ENCODE measurements at places on chromosomes 5 and 9.

GRCh38 chr9:94865582-94866452 lies 139.3 kb downstream of the AOPEP start:
- no peak for DNase-seq

- no peak for DNase-seq
Observed at GRCh38 chr5:79456890-79457583, 56.9 kb downstream of the HOMER1 start.

GRCh38 chr9:15786616-15787015 lies 233.8 kb downstream of the CCDC171 start:
- DNase-seq: no peak

DNA sequence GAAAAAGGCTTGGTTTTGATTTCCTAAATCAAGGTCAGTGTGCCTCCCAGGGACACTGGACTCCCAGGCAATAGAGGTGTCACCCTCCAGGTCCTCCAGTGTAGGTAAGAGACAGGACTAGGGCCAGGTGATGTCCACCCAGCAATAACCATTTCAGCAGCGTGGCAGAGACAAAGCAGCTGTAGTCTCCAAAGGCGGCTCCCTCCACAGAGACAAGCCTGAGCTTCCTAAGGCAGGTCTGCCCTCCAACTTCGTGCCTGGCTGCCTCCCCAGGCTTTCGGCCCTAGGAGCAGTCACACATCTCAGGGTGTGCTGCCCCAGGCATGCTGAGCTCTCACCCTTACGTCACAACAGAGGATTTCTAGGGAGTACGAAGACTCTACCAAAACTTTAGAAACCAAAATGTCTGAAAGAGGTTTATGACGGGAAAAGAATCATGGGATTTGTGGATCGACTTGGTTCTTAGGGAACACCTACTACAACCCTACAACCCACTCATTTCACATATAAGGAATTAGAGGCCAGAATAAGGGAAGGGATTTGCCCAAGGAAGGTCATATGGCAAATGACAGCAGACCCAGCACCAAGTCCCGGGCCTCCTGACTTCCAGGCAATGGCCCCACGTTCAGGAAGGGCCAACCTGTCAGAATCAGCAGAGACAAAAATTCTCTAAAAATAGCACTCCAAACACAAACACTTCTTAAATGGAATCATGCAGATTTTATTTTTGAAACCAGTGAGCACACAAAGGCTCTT lies 105.5 kb downstream of the KLHL3 start:
- DNase-seq: no peak

- DNase-seq: no peak
Observed at GRCh38 chr5:15493501-15493900, 6.5 kb upstream of the FBXL7 start.

DNA sequence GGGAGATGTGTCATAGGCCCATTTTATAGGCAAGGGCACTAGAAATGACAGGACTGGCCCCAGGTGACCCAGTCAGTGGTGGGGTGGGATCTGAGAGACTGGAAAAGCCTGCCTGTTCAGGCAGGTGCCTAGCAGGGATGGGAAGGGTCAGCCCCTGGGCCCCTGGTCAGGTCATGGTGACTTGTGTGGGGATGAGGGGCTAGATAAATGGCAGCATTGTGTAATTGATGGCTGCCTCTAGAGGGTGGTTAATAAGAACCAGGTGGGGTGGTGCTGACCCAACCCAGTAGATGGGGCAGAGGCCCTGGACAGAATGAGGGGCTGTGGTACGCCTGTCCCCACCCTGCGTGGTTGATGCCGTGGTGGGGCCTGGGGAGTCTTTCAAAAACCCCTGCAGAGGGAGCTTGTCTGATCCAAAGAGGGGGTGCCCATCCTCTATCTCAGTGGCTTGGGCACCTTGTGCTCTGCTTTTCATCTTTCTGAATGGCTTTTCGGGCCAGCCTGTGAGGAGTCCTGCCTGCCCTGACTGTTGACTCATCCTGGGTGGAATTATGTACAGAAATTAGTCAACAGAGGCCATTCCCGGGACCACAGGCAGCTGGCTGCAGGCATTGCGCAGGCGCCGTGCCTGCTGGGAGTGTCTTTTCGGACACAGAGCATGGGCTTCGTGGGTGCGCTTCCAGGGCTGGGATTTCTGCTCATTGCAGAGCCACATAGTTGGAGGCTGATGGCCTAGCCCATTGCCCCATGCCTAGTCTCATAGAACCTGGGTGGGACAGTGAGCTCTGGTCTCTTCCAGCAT lies 93.6 kb upstream of the PITX1 start:
- peak; percentile 60 for DNase-seq

GRCh38 chr9:95175523-95175922 lies 142.0 kb downstream of the FANCC start:
- no peak for DNase-seq

DNA sequence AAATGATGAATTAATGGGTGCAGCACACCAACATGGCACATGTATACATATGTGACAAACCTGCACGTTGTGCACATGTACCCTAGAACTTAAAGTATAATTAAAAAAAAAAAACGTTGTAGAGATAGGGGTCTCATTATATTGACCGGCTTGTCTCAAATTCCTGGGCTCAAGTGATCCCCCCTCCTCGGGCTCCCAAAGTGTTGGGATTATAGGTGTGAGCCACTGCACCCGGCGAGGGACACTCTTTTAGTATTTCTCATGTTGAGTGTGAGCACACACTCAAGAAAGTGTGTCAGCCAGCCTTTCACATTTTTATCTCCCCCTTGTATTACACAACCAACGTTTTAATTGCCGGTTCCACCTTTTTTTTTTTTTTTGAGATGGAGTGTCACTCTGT lies 87.7 kb upstream of the SPIN1 start:
- no peak for DNase-seq

DNA sequence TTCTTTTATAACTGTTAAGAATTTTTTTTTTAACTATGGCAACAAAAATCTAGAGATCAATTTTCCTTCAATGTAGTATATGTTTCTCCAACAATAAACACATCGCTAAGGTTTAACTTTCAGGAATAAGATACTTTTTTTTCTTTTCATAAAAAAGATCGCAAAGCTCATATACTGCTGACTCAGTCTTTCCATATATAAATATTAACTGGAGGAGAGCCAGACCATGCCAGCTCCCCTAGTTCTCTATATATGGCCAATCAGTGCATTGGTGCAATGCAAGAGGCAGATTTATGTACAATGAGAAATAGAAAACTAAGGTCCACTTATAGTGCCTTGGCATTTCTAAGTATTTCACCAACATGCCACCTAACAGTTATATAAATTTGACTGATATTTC lies 89.2 kb upstream of the GAS1 start:
- DNase-seq: no peak

DNA sequence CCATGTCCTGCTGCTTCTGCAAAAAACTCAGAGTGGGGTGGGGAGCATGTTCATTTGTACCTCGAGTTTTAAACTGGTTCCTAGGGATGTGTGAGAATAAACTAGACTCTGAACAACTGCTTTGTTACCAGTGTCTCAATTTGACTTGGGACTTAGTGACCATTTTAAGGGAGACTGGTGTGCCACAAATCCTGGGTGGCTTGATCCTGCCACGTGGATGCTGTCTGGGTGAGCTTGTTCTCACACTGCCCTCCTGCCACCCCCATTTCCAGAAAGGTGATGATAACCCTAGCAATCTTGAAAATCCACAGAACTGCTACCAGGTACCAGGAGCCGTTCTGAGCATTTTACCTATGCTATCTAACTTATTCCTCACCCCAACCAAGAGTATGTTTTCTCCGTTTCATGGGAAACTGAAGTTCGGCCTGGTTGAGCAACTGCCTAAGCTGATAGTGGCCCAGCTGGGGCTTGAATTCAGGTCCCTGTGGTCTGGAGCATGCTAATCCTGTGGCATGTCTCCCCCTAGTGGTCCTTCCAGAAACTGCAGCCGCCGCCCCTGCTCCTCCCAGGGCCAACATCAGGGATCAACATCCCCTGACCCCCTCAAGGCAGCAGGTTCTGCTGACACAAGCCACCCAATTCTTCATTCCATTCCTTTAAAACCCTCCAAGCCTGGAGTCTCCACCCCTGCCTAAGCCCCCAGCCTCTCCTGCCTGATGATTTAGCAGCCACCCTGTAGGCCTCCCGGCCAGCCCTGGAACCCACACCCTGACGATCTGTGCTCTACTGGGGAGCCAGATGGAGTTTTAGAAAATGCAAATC lies 2.8 kb downstream of the IL3 start:
- DNase-seq: no peak

GRCh38 chr9:9973062-9973461 lies 639.7 kb downstream of the PTPRD start:
- no peak for DNase-seq
